Smooth muscle cell of the umbilical artery (primary cell): ENCODE measurements at places on chromosomes 16 and 17. TPM values are rescaled to one million over a fixed set of nuclear protein-coding genes. Genes with fewer than 3 reads are reported as not detected.

KRTAP4-6 gene
- total RNA-seq = not detected in 2 replicates

ARHGAP44 gene
- total RNA-seq = 1.2 and 3.3 TPM in 2 replicates

B4GALNT2 gene
- not detected in 2 replicates for total RNA-seq

GDPD3 gene
- total RNA-seq = 0.59 and 0.78 TPM in 2 replicates

TUBB3 gene
- total RNA-seq = 124 and 492 TPM in 2 replicates

KRT28 gene
- total RNA-seq = not detected in 2 replicates

MTSS2 gene
- 11.6 and 21.1 TPM in 2 replicates for total RNA-seq

UNC13D gene
- total RNA-seq = 0.83 and 2.4 TPM in 2 replicates

TMIGD1 gene
- total RNA-seq = not detected in 2 replicates

TBX21 gene
- total RNA-seq = not detected in 2 replicates

PHKG2 gene
- 16.4 and 20.8 TPM in 2 replicates for total RNA-seq
